Activated T-cell treated with anti-CD3 and anti-CD28 coated beads, Interleukin-2, amount 50 U/mL, for 1 hour (primary cell): ENCODE measurements at places on chromosomes 13 and 19.

- DNase-seq, result no peak
Measured at GRCh38 chr13:36212789-36213188, 1.6 kb downstream of the SOHLH2 start.

- no peak for DNase-seq
Measured at GRCh38 chr19:47881757-47882156, 4.4 kb downstream of the SULT2A1 start.

DNA sequence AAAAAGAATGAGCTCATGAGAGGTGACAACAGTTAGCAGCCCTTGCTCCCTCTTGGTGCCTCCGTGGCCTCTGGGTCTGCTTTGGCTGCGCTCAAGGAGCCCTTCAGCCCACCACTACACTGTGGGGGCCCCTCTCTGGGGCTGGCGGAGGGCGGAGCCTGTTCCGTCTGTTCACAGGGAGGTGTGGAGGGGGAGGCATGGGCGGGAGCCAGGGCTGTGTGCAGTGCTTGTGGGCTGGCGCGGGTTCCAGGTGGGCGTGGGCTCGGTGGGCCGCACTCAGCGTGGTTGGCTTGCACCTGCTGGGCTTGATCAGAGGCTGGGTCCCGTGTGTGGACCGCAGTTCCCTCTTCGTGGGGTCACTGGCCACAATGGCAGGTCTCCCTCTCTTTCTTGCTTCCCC, 953.4 kb upstream of the PRR20A start:
- DNase-seq, result no peak

- no peak for DNase-seq
Measured at GRCh38 chr13:75740031-75740430, 103.9 kb downstream of the LMO7 start.

DNA sequence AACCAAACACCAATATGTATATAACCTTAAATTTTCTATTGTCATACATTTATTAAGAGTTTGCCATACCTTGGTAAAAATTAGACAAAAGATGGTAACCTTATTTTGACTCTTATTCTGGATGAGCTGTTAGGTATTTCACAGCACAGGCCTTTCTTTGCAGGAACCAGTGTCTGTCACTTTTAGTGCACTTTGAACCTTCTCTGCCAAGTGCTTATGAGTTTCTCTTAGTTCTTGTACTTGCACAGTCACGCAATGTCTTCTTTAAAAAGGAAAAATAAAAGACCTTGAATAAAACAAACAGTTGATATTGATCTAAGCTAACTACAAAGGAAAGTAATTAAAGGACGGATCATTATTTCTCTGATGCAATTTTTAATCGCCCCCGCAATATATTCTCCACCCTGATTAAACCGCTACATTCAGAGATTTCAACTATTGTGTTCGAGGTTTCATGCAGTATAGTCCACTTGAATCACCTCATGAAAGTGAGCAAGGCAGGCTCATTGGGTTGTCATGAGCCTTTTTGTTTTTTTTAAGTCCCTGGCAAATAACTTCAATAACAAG, 534.5 kb downstream of the KLF5 start:
- no peak for DNase-seq

DNA sequence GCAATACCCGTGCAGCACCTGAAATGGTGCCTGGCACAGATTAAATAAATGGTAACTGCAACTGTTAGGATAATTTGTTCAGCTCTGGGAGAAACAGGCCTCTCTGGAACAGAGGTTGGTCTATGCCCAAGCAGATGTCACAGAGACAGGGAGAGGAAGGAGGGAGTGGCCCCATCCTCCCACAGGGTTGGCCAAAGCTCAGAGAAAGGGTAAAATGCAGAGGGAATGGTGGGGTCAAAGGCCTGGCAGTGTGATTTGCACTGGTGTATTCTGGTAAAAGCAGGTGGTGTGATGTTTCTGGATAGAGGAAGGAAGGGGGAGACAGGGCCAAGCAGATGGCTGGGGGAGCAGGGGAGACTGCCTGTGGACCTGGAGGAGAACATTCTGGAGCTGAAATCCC, 9.4 kb downstream of the ZSCAN22 start:
- DNase-seq, result no peak

DNA sequence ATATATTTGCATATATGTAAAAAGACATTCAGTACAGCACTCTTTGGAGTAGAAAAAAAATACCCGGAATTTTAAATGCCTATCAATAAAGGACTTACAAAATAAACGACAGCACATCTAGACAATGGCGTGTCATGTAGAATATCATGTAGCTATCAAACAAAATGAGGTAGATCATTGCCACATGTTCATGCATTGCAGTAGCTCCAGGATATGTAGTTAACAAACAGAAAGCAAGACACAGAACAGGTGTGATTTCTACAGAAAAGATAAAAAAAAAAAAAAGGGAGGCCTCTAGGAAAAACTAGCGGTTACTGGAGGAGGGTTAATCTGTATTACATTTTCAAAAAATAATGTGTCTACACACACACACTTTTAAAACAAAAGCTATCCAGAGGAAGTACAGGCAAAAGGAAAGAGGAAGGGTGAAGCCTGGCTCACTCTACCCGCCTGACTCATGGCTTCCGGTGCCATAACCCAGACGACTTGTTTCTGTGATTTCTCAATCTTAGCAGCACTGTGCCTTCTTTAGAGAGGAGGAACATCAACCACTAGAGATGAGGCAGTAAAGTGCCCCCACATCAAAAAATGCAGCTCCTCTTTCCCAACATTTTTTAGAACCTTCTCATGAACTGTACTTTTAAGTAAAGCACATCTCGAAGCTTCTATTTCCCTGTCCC, 6.9 kb downstream of the KCTD12 start:
- DNase-seq, result peak; percentile 66

- no peak for DNase-seq
Measured at GRCh38 chr19:10726268-10726667, 8.4 kb downstream of the DNM2 start.

DNA sequence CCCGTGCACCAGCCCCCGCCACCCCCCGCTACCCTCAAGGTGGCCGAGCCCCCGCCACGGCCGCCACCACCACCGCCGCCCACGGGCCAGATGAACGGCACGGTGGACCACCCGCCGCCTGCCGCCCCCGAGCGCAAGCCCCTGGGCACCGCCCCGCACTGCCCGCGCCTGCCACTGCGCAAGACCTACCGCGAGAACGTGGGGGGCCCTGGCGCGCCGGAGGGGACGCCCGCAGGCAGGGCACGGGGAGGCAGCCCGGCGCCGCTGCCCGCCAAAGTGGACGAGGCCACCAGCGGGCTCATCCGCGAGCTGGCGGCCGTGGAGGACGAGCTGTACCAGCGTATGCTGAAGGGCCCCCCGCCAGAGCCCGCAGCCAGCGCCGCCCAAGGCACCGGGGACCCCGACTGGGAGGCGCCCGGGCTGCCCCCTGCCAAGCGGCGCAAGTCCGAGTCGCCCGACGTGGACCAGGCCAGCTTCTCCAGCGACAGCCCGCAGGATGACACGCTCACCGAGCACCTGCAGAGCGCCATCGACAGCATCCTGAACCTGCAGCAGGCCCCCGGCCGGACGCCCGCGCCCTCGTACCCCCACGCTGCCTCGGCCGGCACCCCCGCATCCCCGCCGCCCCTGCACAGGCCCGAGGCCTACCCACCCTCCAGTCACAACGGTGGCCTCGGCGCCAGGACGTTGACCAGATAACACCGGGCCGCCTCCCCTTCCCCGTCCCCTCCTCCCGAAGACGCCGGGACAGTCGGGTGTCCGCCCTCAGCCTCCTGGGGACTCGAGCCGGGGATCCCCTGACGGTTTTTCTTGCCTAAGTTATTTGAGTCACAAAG, 11.3 kb upstream of the EHD2 start:
- DNase-seq, result no peak

GRCh38 chr13:114059946-114060860, 72.2 kb downstream of the RASA3 start:
- no peak for DNase-seq

- no peak for DNase-seq
Measured at GRCh38 chr19:30637926-30638325, 265.7 kb downstream of the ZNF536 start.

- DNase-seq, result no peak
Measured at GRCh38 chr13:93499991-93500390, 273.4 kb downstream of the GPC6 start.

DNA sequence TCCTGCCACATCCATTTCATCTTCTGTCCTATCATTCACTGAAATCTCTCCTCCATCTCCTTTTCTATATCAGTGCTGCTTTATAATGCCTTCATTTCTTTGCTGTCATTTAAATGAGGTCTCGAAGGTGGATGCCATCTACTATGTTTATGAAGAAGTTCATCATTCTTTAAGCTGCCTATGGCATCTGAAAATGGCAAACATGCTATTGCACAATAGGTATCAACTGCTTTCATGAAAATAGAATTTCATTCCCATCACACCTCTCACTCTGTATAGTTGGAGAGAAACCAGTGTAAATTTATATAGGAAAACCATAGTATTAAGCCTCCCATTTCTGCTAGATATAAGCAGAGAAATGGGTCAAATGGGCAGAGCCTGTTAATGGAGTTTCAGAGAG, 100.2 kb downstream of the FGF9 start:
- DNase-seq, result no peak

- DNase-seq, result no peak
Measured at GRCh38 chr19:47019431-47020041, at the start of gene NPAS1. TSS of gene NPAS1 (plus strand) at chr19:47019837. CDS start at chr19:47021048, 1,211 bp downstream.

DNA sequence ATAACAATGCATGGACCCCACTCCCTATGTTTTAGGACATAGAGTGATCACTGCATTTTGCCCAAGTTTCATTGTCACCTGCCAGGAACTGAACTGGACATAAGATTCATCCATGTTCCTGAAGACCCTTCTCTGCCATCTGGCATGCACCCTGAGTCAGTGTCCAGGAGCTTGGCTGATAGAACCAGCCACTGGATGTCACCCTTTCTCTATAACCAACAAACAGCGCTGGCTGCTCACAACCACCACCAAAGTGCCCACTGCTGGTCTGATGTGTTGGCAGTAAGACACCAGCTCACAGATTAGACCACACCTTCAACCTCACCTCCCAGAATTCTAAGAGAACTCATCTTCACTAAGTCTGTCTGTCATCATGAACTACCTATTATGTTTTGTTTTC, 333.4 kb downstream of the ITGBL1 start:
- no peak for DNase-seq

DNA sequence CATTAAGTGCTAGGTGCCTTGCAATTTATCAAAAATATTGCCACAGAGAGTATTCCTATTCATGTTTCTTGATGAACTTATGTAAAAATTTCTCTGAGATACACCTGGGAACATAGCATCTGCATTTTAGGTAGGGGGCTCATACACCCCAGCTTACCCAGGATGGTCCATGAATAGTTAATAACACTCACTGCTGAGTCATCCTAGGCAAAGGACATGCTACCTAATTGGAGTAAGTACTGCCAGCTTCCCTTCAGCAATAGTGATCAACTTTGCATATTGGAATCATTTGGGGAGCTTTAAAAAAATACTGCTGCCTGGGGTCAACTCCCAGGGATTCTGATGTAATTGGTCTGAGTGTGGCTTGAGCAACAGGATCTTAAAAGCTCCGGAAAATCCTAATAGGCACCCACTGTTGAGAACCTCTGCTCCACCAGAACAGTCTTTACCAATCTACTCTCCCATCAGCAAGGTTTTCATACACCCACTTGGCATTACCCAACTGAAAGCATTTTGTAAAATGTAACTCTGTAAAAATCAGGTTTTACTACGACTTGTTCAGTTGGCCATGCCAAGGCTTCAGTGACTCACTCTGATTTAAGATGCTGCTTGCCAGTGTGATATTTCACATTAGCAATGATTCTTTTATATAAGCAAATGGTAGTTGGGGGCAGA, 67.2 kb upstream of the FNDC3A start:
- no peak for DNase-seq

DNA sequence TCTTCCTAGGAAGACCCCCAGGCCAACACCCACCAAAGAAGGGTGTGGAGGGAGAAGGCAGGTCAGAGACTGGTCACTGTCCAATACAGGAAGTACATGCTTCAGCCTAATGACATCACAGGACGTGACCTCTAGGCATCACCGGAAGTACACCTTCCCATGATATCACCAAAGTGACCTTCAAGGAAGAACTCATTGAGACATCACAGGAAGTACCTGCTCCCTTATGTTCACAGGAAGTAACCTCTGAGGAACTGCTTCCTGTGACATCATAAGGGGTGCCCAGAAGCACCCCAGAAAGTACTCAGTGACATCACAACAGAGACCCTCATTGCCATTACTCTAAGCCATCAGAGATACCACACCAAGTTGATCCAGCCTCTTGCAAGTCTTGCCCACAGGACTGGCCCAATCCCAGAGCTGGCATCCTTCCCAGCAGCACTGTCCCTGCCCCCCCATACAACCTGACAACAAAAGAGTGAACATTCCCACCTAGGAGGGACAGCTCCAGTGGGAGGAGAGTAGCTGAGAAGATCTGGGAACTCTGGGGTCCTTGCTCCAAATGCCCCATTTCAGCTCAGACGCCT, 24.2 kb upstream of the NANOS2 start:
- DNase-seq, result no peak

- no peak for DNase-seq
Measured at GRCh38 chr13:79442221-79442620, 36.2 kb upstream of the RBM26 start.

DNA sequence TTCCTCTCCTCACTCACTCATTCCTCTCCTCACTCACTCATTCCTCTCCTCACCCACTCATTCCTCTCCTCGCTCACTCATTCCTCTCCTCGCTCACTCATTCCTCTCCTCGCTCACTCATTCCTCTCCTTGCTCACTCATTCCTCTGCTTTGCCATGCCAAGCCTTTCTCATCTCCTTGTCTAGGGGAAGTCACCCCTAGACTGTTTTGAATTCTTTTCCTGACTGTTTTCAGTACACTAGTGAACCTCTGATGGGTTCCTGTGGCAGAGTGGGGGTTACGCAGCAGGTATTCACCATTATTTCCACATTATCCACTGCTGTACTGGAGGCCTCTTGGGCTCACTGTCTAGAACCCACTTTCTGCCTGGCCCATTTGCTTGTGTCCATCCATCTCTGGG, 1.2 kb downstream of the CYP4F8 start:
- no peak for DNase-seq

GRCh38 chr13:53241891-53242348, 213.3 kb downstream of the OLFM4 start:
- DNase-seq, result no peak

DNA sequence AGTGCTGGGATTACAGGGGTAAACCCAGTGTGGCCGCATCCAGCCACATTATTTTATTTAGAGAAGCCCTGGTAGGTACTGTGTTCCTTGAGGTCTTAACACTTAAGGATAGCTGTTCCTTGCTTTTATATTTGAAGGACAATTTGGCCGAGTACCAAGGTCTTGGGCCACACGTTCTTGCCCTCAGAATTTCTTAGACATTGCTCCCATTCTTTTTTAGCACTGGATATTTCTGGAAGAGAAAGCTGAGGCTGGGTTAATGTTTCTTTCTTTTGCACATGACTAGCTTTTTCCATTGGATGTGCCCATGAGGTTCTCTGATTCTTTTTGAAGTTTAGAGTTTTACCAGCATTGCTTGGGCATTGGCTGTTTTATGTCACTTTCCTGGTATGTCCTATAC, 5.5 kb upstream of the RNF113B start:
- DNase-seq, result no peak
